Mammary epithelial cell (primary cell): ENCODE measurements at places on chromosomes 1 and 21. TPM values are rescaled to one million over a fixed set of nuclear protein-coding genes. Genes with fewer than 3 reads are reported as not detected.
A peak's percentile ranks its signal among the peaks of the same experiment; 100 is the strongest.

- peak; percentile 70 for DNase-seq
These were observed 3.3 kb upstream of the CNR2 start for GRCh38 chr1:23916209-23917131.

- peak; percentile 92 for DNase-seq
These were observed 128.0 kb downstream of the SETD4 start for GRCh38 chr21:35932232-35932911.

DNA sequence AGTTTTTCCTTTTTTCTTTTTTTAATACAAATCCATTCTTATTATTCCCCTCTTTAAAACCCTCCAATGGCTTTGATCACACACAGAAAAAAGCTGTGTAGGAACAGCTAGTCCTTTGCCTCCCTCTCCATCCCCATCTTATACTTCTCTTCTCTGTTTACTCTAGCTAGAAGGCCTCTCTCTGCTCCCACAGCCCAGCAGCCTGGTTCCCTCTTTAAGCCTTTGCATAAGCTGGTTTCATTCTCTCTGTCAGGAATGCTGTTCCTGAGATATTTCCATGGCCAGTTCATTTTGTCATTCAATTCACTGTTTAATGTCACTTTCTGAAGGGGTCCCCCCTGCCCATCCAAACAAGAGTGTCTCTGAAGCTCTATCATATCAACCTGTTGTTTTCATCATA, 143.3 kb upstream of the ST6GALNAC5 start:
- DNase-seq, result no peak

- no peak for DNase-seq
These were observed 7.4 kb downstream of the SEMA4A start for GRCh38 chr1:156160743-156161171.

GRCh38 chr1:53982763-53983104, 35.3 kb downstream of the LDLRAD1 start:
- no peak for DNase-seq

DNA sequence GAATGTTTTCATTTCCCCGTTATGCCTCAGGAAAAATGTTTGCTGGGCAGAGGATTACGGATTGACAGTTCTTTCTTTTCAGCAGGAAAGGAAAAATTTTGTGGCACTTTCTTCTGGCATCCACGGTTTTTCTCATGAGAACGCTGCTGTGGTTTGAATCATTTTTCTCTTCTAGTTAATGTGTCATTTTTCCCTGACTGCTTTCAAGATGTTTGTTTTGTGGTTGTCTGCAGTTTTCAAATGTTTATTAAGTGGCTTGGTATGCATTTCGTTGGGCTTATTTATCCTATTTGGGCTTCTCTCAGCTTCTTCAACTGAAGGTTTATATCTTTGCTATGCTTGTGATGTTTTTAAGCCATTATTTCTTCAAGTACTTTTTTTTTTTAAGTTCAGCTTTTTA, 359.0 kb downstream of the RGS7 start:
- no peak for DNase-seq

GRCh38 chr1:80993154-80993980, 807.4 kb upstream of the ADGRL2 start:
- DNase-seq, result no peak

- no peak for DNase-seq
These were observed 112.4 kb upstream of the ATP1A1 start for GRCh38 chr1:116260621-116261020.

DNA sequence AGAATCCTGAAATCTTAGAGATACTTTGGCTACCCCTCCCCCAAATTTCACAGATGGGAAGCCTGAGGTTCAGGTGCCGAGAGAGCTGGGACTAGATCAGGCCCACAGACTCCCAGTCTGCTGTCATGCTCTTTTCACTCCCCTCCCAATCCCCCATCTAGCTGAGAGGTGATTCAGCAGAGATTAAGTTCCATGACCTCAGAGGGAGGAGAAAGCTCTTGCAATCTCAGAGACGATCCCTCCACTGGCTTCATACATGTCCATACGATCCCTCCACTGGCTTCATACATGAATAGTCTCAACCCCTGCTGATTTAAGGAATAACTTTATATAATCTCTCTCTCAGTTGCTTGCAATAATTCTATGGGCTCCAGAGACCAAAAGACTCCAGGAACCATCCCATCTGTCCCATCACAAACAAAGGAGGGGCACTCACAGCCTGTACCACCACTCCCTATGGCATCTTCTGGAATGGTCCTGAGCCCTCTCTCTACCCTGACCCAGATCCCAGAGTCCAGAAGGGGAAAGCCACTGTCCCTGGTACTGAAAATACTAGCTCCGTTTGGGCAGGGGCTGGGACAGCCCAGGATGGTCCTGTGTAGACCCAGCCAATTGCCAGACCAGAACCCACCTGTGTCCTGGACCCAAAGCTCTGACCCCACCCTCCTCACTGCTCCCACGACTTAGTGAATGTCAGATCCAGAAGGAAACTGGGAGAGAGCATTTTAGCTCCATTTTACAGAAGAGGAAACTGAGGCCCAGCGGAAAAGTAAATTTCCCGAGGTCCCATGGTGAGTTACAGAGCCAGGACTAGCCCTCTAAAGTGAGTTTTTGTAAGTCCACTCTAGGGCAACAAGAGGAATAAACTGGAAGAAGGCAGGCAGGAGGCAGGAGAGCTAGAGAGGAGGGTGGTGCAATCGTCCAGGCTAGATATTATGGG, 27.1 kb downstream of the RIMS3 start:
- no peak for DNase-seq

DNA sequence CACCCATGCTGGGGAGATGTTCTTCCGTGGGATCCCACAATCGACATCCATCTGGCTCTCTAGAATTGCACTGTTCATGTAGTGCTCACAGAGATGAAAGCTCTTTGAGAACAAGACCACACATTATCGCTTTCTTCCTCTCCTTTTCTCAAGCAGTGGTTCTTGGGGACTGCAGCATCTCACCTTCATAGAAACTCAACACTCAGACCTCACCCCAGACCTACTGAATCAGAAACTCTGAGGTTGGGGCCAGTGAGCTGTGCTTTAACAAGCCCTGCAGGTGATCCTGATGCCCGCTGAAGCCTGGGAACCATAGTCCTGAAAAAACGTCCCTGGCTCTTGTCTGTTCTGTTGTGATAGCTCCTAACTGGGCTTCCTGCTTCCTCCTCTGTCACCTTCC, 251.3 kb upstream of the FGGY start:
- DNase-seq, result no peak

- DNase-seq, result no peak
These were observed 32.1 kb downstream of the CD247 start for GRCh38 chr1:167486090-167486824.

OR2T11 gene
- total RNA-seq, result not detected in 2 replicates

GRCh38 chr1:61741711-61742619, at the start of gene PATJ:
PATJ (plus strand) TSS chr1:61742480; CDS start chr1:61762893, 20,413 bp downstream.
- peak; percentile 91 for DNase-seq

DNA sequence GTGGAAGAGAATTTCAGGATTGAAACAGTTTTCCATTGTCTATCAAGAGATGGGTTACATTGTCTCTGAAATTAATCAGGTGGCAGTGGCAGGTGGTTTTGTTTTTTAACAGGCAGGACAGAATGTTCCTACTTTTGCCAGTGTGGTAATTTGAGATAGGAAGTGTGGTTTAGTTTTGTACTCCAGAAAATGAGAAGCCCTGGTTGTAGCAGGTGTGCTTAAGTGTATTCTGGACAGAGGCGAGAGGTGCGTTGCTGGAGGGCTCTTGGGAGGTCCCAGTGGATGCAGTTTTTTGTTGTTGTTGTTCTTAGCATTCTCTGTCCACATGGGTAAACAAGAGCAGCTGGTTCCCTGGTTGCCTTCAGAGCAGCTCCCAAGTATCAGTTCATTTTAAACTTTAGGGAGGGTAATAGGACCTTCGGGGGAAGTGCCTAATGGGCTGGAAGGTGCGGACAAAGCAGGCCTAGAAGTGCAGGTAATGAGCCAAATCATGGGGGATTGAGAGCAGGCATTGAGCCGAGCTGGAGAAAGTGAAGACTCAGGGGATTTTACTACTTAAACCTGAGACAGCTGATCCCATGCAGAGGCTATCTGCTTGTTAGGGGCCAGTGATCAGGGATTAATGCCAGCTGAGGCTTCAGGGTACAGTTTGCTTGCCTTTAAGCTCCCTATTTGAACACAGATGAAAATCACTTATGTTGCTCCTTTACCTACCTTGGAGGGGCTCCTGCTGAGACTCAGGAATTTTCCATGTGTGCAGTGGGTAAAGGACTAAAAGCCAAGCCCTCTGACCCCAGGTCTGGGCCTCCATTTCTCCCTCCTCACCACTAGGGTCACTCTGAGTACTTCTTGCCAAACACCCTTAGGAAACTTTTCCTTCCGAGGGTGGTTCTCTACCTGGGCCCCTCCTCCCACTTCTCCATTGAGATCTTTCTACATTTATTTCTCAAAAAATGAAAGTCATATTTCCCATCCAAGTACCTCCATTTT, 6.1 kb downstream of the PFKFB2 start:
- no peak for DNase-seq

DNA sequence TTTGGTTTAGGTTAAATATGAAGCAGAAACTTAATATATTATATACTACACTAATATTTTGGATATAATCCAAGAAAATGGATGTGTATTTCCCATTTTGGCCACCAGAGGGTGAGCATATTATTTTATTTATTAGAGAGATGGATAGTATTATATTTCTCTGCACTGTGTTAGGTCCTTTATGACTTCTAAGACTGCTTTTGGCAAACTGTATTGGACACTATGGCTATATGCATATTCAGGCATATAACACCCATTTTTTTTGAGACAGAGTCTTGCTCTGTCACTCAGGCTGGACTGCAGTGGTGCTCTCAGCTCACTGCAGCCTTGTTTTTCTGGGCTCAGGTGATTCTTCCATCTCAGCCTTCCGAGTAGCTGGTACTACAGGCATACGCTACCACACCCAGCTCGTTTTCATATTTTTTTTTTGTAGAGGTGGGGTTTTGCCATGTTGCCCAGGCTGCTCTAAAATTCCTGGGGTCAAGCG, 17.8 kb upstream of the PGM1 start:
- peak; percentile 32 for DNase-seq

DNA sequence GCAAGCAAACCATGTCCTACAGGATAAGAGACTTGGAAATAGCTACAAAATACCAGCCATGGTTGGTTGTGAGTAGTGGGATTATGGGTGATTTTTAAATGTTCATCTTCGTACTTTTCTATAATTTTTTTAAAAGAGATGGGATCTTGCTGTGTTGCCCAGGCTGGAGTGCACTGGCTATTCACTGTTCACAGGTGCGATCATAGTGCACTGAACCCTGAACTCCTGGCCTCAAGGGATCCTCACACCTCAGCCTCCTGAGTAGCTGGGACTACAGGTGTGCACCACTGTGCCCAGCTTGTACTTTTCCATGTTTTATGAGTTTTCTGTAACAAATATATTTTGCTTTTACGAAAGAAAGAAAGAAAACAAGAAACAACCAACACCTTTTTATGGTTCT, 224.2 kb downstream of the FOXD2 start:
- DNase-seq, result no peak

RXRG gene
- not detected for total RNA-seq

DNA sequence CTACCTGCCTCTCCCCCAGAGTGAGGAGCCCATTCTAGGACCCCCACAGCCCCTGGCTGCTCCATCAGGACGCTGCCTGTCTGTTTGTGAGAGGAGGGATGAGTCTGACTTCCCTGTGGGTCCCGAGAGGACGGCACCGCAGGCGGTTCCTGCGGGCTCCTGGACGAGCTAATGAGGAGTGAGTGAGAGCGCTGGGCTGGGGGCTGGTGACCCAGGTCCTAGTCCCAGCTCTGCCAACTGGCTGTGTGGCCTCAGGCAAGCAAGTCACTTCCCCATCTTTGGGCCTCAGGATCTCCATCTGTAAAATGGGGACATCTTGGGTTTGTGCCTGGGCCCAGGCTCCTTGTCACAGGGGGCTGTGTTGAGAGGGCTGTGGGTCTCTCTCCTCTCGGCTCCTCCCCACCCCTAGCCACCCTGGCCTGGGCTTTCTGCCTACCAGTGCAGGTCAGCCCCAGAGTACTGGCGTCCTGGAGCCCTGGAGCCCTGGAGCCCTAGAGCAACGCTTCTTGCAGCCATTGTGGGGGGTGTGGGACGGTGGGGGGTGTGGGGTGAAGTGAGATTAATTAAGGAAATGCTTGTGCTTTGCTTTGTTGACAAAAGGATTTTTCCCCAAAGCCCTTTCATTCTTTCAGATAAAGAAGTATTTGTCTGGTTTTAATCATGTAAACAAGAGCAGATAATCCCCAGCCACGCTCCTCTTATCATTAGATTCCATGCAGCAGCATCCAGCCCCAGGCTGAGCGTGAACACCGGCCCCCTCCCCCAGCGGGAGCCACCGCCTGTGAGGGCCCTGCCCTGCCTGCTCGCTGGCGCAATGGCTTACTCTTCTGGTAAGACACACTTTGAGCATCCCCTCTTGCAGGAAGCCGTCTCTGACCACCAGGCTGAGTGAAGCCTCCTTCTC, 26.8 kb downstream of the SLC1A7 start:
- DNase-seq, result no peak

- no peak for DNase-seq
These were observed 7.1 kb upstream of the PTTG1IP start for GRCh38 chr21:44880405-44881197.

DNA sequence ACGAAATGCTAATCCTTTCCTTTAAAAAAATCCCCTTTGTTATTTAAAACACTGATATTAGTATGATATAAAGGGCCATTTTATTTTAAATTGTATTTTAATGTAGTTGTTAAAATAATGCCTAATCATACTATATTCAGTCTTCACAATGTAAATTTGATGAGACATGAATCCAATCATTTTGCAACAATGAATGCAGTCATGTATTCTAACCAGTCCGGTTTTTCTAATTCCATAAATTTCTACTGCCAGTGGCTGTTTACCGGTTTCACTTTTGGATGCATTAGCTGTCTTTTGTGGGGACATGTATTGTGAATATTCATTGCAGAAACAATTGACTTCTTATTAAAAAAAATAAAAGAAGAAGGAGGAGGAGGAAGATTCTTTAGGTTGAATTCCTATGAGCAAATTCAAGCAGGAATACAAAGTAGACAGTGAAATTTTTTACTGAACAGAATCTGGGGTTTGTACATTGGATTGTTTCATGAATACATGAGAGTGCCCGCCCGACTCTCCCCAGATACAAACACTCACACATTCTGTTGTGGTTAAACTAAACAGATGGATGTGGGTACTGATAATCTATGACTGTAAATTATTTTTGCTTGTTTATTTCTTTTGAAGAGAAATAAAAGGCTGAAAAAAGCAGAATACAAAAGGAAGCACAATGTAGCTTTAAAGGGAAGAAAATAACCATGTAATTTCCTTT, 624.8 kb upstream of the PTBP2 start:
- no peak for DNase-seq

GRCh38 chr1:51302746-51303145, 27.6 kb downstream of the TTC39A start:
- DNase-seq, result no peak

LYPD8 gene
- total RNA-seq, result 1.2 TPM

DNA sequence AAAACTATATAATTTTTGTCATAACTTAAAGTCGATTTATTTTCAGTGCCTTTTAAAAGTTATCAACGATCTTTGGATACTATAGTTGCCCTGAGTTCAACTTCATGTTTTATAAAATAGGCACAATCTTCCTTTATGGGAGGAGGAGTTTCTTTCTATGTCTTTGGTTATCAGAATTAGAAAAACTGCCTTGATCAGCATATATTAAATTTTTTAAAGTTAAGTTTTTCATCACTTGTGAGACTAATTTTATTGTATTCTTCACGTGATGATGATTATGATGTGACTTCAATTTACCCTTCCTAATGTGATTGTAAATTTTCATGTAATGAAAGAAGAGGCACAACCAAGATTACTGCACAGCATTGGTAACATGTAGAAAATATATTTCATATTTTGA, 58.2 kb upstream of the TMPRSS15 start:
- no peak for DNase-seq

- DNase-seq, result no peak
These were observed 106.7 kb upstream of the ETS2 start for GRCh38 chr21:38699048-38699447.

S100A16 gene
- total RNA-seq, result 661 TPM
